ENCODE measurements at places on chromosomes 16 and 17.

- DNase-seq, result peak; percentile 28
These were observed 552 bp downstream of the C17orf58 start for GRCh38 chr17:67995570-67996263.

- DNase-seq, result no peak
These were observed 1025.1 kb upstream of the CDH8 start for GRCh38 chr16:63061319-63061718.

DNA sequence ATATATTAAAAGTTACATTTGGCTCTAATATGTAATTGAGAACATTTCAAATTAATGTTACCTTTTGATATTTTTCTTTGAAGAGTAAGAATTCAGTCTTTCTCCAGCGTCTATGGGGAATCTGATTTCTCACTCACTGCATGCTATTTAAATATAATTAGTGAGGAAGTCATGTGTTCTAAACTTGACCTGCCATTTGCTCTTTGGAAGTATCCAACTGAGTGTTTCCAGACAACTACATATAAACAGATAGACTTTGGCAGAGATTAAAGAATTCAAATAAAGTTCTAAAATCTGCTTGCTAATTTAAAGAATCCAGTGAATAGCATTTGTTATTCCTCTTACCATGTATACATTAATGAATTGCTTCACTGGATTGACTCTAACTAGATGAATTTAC lies 23.5 kb downstream of the OMG start:
- no peak for DNase-seq

DNA sequence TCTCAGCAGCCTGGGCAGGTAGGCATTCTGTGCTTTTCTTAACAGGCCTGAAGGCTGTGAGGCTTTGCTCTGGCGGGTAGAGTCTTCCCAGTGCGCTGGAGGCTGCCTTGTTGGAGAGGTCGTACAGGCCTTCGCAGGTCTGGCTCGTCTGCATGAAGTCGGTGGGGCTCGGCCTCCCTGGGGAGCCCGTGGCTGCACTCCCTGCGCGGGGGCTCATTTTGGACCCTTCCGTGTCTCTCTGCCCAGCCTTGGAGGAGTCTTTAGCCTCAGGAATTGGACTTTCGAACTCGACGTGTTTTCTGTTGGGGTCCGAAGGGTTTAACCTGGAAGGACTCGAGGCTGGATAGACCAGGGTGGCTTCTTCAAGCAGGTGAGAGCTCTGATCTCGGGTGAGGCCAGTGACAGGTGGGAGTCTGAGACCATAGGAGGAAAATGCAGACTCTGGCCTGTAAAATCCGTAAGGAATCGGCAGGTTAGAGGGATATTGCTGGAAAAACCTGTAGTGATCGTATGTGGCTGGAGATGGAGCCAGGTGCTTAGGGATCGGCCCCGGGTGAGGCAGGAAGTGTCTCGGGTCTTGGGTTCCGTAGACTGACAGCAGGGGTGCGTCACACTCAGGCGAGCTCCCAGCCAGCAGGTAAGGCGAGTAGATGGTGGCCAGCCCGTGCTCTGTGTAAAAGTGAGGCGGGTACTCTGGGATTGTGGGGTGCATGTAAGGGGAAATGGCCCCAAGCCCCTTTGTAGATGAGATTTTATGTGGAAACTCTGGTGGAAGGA lies 8.6 kb downstream of the ZNF750 start:
- no peak for DNase-seq

DNA sequence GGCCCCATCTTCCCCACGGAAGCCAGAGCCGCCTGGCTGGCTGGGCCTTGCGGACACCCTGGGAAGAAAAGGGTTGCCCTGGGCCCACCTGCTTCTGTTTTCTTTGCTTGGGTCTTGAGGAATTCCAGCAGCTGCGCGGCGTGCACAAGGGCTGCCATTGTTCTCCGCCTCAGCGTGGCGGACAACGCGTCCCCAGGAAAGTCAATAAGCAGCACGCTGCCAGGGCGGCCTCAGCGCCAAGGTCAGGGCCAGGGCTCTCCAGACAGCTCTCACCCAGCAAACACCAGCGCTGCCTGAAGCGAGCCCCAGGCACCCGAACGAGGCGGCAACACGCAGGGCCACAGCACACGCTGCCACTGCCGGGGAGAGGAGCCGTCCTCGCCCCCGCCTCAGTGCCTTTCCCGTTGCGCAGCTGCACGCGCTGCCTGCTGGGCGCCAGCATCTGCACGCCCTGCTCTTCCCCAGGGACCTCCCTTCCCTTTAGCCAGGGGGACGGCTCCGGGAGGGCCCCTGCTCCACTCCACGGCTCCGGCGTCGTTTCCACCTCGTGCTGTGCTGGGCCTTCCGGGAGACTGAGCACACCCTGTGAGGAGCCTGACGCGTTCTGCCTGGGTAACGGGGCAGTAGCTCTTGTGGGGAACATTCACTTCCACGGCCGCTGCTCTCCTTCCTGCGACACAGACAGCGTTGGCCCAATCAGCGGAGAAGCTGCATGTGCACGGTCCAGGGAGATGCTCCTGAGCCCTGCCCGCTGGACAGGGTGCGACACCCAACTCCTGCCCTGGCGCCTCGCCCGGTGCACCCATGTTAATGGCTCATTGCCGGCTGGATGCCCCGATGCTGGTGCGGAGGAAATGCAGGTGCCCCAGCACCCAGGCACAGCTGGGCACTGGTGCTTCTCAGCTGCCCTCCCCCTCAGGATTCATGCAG lies 57.8 kb downstream of the LMF1 start:
- DNase-seq, result peak; percentile 80

GRCh38 chr17:65058146-65058545 lies 1.6 kb upstream of the GNA13 start:
- DNase-seq, result no peak

DNA sequence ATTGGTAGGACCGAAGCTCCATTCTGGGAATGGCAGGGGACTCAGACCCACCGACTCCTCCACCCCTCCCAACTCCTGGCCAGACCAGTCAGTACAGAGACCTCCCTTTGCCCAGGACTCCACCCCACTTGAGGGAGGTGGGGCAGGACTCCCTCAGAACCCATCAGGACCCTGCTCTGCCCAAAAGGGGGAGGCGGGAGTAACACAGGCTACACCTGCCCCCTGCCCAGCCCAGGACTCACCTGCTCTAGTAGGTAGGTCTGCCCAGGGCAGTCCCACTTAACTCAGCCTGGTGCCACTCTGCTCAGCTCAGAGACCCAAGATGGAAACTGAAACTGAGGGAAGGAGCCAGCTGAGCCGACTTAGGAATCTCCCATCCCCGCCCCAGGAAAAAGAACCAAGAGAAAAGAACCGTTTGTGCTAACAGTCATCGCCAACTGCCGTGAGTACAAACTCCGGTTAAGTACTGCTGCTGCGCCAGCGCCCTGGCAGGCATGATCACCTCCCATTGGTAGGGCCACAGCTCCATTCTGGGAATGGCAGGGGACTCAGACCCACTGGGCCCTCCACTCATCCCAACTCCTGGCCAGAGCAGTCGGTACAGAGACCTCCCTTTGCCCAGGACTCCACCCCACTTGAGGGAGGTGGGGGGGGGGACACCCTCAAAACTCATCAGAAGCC lies 503 bp downstream of the DHX58 start:
- peak; percentile 47 for DNase-seq

DNA sequence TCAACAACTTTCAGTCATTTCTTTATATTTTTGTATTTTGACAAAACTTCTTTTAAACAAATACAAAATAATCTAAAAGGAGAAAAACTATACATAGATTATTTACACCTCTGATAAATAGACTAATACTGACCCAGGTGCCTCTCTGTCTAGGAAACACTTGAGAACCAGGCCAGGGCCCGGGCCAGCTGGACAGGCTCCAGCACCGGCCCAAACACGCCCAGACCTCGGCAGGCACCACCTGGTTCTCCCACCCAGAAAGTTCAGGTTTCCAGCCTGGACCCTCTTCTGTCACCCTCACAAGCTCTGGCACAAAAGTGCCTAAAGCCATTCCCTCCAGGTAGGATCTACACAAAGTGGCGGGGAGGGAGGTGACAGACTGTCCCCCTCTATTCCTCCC lies 97.0 kb upstream of the DNAH17 start:
- no peak for DNase-seq

DNA sequence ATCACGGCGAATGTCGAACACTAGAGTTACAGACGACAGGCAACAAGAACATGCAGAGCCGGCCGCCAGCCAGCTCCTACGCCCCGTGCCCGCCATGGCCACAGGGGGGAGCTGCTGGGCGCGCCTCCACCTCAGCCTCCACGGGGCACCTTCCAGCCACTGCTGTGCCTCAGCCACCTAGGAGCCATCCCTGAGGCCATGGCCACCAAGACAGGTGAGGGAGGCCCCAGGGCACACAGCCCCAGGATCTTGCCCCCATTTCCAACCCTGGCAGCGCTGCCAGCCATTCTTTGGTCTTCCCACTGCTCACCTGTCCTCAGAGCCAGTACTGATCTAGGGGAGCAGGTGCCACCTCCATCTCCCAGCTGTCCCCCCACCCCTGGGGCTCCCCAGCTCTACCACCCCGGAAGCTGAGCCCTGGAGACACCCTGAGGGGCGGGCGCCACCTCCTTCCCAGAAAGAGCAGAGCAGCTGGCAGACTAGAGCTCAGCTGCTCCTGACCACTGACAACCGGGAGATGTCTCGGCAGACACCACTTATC lies 11.8 kb downstream of the GNPTG start:
- peak; percentile 77 for DNase-seq

- DNase-seq, result no peak
These were observed 13.5 kb upstream of the CALB2 start for GRCh38 chr16:71345031-71345430.

GRCh38 chr16:69870761-69871160 lies 80.4 kb upstream of the CLEC18A start:
- no peak for DNase-seq

DNA sequence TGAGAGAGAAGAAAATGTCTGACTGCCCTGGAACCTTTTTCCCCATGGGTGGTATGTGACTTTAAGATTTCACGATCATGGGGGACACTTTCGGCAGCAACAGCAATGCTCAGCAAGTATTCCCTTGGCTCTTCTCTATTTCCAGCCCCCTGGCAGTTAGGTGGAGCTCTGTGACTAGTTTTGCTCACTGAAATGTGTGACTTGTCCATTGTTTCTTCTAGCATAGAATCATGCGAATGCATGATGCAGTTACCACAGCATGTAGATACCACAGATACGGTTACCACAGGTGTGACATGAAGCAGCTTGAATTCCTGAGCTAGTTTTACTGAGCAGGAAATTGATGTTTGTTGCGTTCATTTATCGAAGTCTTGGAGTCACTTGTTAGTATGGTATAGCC lies 1034.5 kb upstream of the EEF2KMT start:
- DNase-seq, result no peak

DNA sequence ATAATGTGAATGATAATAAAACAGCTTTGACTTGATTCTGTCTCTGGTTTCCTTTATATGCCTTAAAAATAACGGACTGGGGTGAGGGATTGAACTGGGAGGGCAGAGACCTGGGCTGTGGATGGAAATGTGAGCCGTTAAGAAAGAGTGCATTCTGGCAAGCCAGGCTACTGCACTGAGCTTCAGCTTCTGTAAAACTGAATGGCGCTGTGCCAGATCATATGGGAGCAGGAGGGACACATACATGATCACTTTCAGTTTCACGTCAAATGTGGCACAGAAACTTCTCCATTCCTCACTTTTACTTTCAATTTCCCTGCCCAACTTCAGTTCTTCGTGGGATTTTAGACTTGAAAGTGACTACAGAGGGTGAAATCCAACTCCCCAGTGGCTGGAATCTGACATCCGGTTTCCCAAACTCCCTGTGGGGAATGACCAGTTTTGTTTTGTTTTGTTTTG lies 1.1 kb downstream of the MT2A start:
- DNase-seq, result peak; percentile 95

DNA sequence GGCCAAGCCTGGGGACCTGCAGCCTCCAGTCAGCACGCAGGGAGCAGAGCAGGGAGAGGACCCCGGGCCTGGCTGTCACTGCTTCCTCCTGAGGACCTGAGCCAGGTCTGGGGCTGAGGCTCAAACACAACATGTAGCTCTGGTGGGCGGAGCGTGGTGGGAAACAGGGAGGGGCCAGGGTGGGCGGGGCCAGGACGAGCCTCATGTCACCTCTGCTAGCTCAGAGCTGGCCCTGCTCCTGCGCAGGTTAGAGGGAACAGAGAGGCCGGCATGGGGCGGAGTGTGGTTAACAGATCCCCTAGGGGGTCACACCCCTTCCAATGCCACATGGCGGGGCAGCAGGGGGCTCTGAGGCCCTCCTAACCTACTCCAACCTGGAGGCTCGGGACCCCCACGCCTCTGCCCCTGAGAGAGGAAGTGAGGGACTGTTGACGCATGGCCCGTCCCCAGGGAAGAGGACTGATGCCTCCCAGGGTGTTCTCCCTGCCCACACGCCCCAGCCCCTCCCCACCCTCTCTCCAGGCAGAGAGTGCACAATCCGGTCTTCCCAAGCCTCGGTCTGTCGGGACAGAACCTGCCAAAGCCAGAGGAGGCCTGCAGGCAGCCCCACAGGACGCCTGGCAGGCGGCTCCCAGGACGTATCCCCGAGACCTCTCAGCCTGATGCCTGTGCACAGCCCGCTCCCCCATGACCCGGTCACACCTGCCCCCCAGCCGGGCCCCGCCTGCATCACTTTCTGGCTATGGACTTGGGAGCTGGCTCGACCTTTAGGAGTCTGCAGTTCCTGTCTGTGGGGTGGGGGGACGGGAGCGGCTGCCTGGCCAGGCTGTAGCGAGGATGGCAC lies 15.2 kb downstream of the PIEZO1 start:
- peak; percentile 88 for DNase-seq

DNA sequence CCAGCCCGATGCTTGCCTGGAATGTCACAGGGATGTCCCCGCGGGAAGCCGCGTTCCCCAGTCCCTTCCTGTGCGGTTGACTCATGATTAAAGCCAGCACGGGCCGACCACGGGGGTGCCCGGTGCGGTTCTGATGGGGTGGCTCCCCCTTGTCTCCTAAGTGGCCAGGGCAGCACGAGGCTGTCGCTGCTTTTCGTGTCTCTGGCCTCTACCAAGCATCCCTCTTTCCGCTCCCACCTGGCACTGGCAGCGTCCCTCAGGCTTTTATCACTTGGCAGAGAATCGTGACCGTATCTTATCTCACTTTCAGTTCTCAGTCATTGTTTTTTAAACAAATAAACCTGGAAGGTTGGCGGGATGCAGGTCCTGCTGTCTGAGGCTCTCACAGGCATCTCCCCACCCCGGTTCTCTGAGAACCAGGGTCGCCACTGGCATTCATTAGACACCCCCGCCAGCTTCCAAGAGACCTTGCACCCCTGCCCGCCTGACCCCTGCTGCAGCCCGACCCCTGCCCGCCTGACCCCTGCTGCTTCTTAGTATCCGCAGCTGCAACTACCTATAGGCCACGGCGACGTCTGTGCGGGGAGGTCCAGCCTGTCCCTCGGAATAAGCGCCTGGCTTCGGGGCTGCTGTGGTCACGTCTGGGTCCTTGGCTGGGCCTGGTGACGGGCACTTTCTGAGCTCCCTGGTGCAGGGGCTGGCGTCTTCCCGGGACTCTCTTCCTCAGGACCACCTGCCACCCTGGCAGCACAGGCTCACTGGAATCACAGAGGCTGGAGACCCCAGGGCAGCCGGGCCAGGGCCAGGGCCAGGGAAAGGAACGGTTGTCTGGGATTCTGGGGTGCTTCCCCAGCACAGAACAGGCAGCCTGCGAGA lies 7.5 kb downstream of the C1QTNF8 start:
- DNase-seq, result peak; percentile 43
